AG10803 (cell line): ENCODE measurements at places on chromosomes 6 and 20.

- DNase-seq = no peak
Observed at GRCh38 chr6:140732991-140733390, 1358.5 kb upstream of the CITED2 start.

GRCh38 chr6:145276756-145277155, 458.6 kb downstream of the EPM2A start:
- DNase-seq = peak; percentile 37

DNA sequence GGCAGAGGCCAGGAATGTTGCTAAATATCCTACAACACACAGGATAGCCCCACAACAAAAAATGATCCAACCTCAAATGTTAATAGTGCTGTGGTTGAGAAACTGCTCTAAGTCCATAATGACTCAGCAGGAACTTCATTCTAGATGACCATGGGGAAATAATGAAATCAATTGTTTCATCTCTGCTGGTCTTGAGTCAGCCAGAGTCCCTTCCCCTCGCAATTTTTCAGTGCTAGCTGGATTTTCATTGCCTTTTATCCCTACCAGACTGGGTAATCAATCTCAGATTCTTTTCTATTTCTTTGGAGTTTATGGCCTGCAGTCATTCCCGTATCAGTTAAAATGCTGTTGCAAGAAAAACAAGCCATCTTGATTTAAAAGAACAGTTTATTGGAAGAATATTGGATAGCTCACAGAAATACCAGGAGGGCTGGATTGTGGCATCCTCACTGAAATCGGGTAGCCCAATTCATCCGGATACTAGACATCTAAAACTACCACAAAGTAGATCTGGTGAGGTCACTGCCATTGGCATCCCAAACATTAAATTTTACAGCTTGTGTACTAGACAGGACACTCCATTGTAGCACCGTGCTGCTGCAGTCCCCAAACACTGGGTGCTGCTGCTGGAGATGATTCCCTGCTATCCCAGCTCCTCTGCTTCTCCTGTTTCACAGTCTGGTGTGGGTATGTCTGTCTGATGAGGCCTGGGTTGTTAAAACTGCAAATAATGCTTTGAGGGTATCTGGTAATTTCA, 30.3 kb upstream of the POPDC3 start:
- peak; percentile 89 for DNase-seq

- no peak for DNase-seq
Observed at GRCh38 chr6:112413780-112414179, 66.7 kb downstream of the RFPL4B start.

DNA sequence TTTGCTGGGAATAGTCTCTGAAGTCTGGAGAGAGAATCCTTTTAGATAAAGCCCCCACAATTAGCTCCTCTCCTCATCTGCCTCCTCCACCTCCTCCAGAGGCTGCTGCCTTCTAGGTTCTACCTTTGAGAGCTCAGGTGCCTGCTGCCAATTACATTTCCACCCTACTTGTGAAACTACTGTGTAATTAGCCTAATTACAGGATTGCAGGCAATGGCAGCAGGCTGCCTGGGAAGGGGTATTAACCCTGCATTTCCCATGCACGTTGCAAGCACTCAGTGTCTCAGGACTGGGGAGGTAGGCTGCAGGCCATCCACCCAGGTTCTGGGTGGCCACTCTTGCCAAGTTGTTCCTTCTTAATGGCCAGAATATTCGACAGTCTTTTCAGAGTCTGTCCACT, 215.6 kb upstream of the ZNF217 start:
- no peak for DNase-seq
